ENCODE measurements at places on chromosomes 4 and X.

DNA sequence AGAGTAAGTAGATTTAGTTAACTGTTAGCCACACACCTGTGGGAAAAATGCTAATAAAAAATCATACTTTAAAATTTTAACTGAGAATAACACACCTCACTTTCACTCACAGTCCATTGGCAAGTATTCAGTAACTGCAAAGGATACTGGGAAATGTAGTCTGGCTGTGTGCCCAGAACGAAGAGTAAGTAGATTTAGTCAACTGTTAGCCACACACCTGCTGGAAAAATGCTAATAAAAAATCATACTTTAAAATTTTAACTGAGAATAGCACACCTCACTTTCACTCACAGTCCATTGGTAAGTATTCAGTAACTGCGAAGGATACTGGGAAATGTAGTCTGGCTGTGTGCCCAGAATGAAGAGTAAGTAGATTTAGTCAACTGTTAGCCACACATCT, 178.4 kb upstream of the NWD2 start:
- DNase-seq, result no peak

DNA sequence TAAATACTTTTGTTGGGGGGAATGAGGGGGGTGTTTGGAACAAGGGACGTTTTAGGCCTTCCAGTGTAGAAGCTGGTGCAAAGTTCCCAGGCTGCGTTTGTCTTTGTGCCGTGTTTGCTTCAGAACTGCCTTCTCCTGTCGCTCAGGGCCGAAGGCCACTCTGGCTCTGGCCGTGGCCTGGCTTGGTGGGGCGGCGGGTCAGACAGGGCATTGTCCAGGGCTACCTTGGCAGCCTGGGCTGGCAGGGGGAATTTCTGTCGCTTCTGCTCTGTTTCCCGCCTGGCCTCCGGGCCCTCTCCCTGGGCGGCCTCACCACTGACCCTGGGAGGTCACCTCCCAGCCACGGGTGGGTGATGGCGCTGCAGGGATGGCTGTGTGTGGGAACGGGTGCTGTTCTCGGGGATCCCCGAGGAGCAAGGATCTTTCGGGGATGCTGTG, 140.0 kb downstream of the COL4A6 start:
- no peak for DNase-seq

- no peak for DNase-seq
Observed at GRCh38 chr4:56438766-56439165, 2.7 kb downstream of the PAICS start.

DNA sequence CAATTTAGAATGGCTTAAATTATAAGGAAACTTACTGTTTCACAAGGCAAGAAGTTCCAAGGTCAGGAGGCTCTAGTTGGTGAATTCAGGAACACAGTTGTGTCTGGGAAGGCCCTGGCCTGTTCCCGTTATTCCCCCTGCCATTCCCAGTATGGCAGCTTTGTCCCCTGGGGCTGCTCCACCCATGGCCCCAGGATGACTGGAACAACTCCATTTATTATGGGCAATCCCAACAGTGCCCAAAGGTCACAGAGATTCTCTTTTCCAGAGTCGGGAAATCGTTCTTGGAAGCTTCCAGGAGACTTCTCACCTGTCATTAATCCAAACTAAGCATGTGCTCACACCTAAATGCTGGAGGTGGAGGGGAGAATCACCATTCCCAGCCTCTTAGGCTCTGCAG, 2.8 kb upstream of the PRKG2 start:
- no peak for DNase-seq

- DNase-seq, result no peak
Observed at GRCh38 chr4:57371671-57372070, 261.5 kb upstream of the IGFBP7 start.

DNA sequence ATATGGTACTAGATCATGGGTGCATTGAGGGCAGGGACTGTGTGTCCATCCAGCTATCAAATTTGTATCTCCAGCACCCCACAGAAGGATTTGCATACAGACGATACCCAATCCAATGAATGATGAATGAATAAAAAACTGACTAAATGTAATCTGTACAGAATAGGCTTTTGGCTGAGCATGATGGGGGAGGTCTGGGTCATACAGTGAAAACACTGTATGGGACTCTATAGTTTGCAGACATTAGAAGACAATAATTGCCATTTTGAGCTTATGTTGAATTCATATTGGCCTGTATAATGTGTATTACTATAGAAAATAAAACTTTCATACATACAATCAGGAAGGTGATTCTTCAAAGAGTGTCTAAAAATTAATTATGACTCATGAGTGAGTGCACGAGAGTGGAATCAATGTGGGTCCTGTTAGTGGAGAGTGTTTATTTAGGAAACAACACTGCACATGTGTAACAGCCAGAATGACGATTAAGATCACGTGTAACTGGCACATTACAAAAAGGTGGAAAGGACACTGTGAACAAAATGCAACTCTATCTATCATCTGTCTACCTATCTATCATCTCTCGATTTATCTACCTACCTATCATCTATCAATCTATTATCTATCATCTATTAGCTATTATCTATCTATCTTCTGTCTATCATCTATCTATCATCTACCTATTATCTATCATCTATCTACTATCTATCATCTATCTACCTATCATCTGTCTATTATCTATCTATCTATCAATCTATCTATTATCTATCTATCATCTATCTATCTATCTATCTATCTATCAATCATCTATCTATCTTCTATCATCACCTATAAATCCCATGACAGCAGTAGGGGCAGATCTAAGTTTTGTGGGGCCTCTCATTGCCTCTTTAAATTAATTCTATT, 201.3 kb downstream of the PTTG2 start:
- DNase-seq, result no peak

DNA sequence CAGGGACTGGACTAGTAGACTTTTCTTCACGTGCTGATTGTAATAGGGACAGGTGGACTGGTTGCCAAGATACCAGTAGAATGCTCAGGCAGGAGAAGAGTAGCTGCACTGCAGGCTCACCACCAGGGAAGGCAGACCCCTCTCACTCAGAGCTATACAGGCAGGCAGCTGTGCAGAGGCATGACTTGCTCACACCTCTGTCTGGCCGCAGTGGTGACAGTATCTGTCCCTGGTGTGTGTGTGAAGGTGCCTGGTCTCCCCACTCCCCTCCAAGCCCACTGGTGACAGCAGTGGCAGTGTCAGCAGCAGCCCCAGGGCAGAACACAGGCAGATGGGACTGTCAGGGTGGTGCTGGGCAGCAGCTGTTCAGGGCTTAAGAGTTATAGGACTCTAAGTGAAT, 140.7 kb downstream of the RPS6KA6 start:
- DNase-seq, result no peak

GRCh38 chrX:153569475-153569874, 29.5 kb downstream of the CCNQ start:
- no peak for DNase-seq

DNA sequence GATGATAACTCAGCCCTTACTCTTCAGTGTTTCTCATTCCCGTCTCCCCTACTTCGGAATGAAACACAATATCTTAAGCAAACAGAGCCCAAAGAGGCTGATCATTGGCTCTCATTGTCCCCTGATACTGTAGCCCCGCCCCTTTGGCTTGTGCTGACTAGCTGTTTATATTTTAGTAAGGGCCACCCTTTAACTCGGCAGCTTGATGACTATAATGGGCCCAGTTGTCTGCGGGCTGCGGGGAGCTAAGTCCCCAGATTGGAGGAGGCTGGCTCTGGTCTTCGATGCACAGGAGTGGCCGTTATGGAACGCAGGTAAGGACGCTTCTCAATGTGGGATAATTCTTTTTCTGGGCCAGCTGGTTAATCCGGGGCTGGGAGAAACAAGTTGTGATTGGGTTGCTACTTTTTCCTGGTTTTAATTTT, at the start of gene TRIM2:
TRIM2 (plus strand) TSS at position 197 of the 425 bp plus-strand sequence; CDS start at position 285, 88 bp downstream.
- no peak for DNase-seq

DNA sequence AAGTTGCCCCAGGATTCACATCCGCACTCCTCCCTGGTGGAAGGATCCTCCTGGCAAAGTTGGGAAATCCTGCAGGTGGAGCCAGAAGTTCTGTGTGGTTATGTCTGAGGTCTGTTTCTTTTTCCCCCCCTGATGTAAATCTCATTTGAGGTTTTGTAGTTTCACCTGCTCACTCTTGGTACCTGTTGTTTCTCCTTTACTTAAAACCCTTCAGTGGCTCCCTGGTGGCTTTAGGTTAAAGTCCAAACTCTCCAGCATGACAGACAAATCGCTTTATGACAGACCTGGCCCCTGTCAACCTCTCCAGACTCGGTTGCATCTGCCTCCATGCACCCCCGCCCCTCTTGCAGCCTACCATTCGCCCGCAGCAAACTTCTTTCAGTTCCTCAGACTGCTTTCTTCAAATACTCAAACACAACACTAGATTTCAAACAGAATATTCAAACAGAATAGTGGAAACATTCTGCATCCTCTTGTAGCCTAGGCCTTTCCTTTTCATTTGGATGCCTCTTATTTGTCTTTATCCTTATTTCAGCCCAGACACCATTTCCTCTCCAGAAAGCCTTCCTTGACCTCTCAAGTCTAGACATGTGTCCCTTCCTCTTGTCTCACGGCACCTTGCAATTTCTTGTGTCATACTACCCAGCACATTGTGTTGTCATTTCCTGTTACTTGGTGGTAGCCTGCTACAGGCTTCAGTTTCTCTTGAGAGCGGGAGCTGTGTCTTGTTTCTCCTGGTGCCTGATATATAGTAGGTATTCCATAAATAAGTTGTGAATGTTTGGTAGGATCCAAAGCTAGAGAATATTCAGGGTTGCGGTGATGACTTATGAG, 24.8 kb downstream of the IL13RA1 start:
- DNase-seq, result no peak

DNA sequence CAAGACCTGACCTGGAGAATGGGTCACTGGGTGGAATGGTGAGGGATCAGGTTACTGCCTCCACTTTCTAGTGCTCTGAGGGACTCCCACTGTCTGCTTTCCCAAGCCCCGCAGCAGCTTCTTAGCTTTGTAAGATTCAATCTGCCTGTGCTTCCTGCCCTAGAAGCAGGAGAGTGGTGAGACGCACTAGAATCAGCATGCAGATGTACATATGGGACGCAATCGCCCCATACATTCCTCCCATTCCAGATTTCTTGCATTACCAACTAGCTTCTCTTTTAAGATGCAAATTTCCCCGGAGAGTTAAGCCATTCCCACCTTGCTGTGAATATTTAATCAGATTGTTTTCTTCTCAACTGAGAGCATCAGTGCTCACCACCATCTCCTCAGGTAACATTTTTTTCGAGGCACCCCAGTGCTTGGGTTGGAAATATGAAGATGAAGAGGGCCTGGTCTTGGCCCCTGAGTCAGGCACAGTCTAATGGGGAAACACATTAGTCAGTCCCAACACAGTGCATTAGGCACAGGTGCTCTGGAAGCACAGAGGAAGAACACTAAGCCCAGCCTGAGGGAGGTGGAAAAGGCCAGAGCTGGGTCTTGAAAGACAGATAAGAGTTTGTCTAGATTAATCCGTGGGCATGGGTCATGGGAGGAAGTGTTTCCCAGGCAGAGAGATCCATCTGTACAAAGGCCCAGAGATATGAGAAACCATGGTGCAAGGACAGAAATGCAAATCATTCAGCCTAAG, 66.7 kb upstream of the PRPS1 start:
- DNase-seq, result no peak

DNA sequence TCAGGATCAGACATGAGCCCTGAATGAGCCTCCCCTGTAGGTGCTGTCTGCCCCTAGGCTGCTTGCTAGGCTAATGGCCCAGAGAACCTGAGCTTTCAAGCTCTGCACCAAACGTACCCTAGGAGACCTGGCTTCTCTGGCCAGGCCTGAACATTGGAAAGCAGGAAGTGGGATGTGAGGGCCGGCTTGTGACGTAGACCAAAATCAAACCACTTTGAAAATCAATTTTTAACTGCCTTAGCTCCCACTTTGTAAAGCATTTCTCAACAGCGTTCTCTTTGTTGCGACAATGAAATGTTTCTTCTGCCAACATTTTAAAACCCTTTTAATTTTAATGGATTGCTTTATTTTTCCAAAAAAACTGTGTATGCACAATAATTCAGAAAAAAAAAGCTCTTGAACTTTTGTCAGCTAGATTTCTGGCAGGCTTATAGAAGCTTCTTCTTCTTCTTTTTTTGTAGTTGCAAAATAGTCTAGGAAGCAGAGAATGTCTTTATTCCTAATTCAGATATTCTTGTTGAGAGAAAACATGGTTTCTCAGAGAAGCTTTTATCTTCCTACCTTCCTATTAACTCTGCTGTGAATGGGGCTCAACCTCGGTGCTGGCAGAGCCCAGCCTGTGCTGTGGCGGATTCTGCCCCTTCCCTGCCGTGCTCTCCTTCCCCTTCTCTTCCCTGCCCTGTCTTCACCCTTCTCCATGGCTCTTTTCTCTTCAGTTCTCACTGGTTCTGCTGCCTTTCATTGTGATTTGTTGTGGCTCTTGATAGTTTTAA, 145.2 kb upstream of the SFRP2 start:
- no peak for DNase-seq

- DNase-seq, result no peak
Observed at GRCh38 chr4:111027526-111027925, 404.6 kb upstream of the PITX2 start.

- no peak for DNase-seq
Observed at GRCh38 chr4:118018381-118019145, 15.7 kb upstream of the NDST3 start.

GRCh38 chrX:56268888-56269287, 36.7 kb downstream of the KLF8 start:
- DNase-seq, result no peak

GRCh38 chr4:63937961-63938360, 471.3 kb downstream of the TECRL start:
- DNase-seq, result no peak

GRCh38 chr4:163194593-163194992, 27.9 kb upstream of the NAF1 start:
- DNase-seq, result no peak

DNA sequence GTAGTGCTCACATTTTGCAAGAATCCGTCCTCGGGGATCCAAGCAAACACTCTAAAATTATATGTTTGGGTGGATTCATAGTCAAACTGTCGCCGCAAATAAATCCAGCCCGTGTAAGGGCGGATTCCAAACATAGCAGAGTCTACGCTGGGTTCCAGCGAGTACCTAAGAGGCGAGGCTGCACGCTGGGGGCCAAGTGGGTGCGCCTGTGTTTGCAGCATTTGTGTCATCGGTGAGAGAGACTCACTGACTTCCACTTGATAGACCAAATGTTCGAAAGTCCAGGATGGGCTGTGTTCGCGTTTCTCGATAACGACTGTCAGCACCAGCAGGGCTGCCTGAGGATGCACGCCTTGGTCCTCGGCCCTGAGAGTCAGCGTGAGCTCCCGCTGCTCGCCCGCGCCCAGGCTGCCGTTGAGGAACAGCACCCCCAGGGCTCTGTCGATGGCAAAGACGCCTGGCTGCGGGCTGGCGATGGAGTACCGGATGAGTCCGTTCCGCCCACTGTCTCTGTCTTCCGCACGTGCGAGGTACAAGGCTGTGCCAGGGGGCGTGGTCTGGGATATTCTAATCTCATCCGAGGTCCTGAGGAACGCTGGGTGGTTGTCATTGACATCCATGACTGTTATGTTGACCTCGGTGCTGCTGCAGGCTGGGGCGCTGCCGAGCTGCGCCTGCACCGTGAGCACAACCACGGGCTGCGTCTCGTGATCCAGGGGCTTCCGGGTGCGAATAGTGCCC, 158.7 kb downstream of the DCHS2 start:
- peak; percentile 25 for DNase-seq

DNA sequence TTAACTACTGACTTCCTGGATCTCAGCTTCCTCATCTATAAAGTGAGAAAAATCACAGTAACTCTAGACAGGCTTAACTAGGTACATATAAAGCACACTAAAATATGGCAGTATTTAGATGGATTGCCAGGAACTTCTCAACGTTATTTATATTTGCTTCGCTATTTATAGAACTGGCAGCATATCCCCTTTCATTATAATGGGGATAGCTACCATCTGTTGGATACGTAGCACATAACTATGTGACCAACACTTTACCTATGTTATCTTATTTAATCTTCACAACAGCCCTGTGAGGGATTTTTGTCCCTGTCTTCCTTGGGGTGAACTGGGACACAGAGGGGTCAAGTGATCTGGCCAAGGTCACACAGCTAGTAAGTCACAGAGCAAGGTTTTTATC, 64.6 kb downstream of the ENPEP start:
- DNase-seq, result no peak
